Body of pancreas (tissue), 4 donors: ENCODE measurements at places on chromosomes 12 and 14.

GRCh38 chr12:50564237-50564947 is 59.6 kb downstream of the DIP2B start:
- DNase-seq, result no peak

DNA sequence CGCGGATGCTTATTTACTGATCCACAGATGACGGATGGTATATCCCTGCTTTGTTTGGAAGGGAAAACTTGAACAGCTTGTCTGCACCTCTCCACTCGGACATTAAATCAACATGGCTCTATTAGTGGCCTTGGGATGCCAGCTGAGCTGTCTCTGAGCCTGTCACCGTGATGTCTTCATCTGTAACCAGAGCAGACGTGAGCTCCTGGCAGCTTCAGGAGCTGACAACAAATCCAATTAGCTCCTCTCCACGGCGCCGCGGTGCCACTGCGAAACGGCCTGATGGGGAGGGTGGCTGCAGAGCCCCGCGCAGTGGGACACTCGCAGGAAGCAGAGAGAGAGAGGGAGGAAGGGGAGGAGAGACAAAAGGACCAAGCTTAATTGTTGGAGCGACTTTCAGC is 112.3 kb downstream of the PAPOLA start:
- no peak for DNase-seq

- no peak for DNase-seq
Measured at GRCh38 chr12:15505616-15506015, 183.3 kb downstream of the PTPRO start.

GRCh38 chr14:99938376-99938775 is 126.8 kb upstream of the EVL start:
- DNase-seq, result no peak

- DNase-seq, result no peak
Measured at GRCh38 chr14:100124551-100125088, 34.8 kb downstream of the DEGS2 start.

- no peak for DNase-seq
Measured at GRCh38 chr12:64950711-64951298, 126.4 kb downstream of the TBC1D30 start.

DNA sequence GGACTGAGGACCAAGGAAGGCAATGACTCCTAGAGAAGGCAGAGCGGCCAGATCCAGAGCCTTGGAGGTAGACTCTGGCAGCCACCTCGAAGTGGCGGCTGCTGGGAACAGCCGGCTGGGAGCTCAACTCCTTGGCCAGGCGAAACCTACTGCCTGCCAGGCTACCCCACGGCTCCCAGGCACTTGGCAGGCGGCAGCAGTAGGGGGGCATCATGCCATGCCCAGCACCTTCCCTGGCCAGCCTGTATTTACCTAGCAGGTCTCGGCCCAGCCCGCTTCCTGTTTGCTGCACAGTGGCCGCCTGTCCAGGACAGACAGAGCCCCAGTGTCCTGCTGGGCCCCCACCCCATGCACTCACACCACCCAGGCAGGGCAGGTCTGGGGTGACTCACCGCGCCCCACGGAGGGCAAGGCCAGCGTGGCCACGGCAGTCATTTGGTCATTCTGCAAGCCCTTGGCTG is 10.2 kb downstream of the TRPV4 start:
- DNase-seq, result peak; percentile 79

DNA sequence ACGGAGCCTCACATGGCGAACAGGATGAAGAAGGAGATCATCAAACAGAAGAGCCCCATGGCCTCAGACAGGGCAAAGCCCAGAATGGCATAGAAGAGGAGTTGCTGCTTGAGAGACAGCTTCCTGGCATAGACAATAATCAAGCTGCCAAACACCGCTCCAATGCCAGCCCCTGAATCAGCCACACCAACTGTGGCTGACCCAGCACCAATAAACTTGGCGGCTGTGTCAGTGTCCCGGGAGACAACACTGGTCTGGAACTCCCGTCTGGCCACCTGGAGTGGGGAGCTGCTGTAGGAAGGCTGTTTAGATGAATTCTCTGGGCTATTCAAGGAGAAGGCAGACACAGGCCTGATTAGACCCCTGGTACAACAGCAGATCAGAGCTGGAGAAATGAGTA is 100.1 kb downstream of the HEATR5A start:
- DNase-seq, result no peak

DNA sequence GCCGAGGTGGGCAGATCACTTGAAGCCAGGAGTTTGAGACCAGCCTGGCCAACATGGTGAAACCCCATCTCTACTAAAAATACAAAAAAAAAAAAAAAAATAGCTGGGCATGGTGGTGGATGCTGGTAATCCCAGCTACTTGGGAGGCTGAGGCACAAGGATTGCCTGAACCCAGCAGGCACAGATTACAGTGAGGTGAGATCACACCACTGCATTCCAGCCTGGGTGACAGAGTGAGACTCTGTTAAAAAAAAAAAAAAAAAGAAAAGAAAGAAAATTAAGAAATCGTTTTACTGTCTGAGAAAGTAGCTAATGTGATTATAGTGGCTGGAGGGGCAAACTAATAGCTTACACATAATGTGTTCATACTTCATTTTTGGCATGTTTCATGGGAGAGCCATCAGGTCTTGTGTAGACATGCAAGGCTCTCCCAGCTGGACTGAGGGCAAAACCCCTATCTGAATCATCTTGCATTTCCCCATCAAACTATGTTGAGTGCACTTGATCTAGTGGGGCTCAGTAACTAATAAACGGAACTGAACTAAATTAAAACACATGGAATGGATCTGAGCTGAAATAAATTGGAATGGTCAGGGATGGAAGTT is 16.2 kb downstream of the KIF21A start:
- no peak for DNase-seq

GRCh38 chr14:21536418-21537089 is 10.4 kb upstream of the SALL2 start:
- DNase-seq, result no peak

GRCh38 chr12:51862947-51863346 is 14.4 kb upstream of the FIGNL2 start:
- no peak for DNase-seq

GRCh38 chr14:104583424-104584306 is 4.1 kb downstream of the C14orf180 start:
- DNase-seq, result no peak

DNA sequence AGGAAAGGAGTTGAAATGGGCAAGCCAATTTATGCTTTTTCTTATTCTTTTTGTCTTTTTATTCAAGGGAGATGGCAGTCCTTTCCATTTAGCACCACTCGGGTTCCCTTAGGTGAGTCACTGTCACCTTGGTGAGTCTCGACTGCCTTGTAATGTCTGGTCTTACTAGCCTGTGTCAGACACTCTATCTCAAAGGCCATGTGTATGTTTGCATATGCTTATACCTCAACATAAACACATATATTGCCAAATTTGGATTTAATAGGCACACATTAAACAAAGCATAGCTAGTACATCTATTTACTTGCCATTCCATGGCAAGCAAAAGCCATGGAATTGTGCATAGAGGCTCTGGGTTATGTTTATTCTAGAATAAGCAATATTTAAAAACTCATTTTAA is 624.9 kb upstream of the FOXG1 start:
- DNase-seq, result no peak

DNA sequence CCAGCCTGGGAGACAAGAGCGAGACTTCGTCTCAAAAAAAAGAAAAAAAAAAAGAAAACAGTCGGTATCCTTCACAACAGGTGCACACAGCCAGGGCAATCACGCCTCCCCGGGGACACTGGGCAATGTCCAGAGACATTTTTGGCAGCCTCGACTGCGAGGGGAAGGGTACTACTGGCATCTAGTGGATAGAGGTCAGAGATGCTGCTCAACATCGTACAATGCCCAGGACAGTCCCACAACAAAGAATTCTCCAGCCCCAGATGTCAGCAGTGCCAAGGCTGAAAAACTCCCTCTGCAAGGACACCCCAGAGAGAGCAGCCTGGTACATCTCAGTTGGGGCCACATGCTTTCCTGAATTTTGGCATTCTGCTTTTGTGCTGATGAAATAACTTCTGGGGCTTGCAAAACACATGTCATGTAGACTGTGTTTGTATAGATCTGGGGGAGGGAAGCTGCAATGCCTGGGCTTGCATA is 21.5 kb downstream of the ALDH2 start:
- peak; percentile 87 for DNase-seq

GRCh38 chr14:71638523-71639196 is 293.6 kb upstream of the RGS6 start:
- DNase-seq, result no peak
